ENCODE measurements at places on chromosomes 5 and 9.
A peak's percentile ranks its signal among the peaks of the same experiment; 100 is the strongest.

DNA sequence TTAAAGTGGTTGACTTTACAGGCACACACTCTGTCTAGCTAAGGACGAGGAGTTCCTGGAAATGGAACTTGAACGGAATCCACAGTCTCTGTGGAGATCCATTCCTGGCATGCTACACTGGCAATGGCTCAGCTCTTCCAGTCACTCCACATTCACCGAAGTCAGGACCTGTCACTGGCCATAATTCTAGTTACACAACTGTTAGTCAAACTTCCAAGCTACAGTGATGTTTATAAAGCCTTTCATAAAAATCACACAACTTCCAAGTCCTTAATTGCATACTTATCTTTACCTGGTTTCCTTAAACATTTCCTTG lies 15.7 kb downstream of the CDC14B start:
- no peak for DNase-seq

GRCh38 chr5:6046296-6046967 lies 331.9 kb downstream of the MED10 start:
- DNase-seq = no peak

- no peak for DNase-seq
Observed at GRCh38 chr5:83503662-83504061, 32.1 kb downstream of the VCAN start.

GRCh38 chr9:84567805-84568204 lies 101.7 kb upstream of the NTRK2 start:
- no peak for DNase-seq

DNA sequence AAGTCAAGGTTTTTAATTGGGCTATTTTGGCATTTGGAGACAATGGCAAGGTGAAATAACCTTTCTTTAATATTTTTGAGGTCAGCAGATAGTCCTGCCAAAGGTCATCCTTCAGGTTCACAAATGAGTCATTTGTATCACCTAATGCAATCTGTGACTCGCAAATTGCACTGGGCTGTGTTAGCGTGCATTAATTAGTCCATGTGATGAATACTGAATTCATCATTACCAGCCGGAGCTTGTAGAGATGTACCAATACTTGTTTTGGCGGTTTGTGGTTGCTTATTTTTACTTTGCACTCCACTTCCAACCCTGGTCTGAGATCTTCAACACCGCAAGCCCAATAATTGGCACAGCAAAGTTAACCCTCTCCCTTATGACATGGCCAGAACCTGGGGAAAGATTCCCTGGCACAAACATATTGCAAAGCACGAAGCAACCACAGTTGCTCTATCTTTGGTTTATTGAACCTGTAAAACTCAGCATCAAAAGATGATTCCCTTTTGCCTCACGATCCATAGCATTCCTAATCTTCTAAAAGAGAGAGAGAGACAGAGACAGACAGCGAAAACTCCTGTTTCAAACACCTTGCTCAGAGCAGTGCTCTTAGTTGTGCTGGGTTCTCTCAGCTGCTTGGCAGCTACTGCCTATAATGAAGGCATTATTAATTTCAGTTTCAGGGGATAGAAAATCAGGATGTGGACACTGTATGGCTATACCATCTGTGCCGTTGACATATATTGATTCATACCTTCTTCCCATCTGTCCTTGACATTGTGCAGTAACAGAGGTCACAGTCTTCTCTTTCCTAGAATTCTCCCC lies 178.1 kb downstream of the EBF1 start:
- no peak for DNase-seq

GRCh38 chr9:119667163-119667562 lies 297.9 kb upstream of the BRINP1 start:
- no peak for DNase-seq

- DNase-seq = peak; percentile 26
Observed at GRCh38 chr5:132260714-132261551, 3.4 kb downstream of the PDLIM4 start.

GRCh38 chr5:124444147-124444775 lies 302.2 kb downstream of the ZNF608 start:
- no peak for DNase-seq

GRCh38 chr5:72488756-72489155 lies 18.5 kb downstream of the ZNF366 start:
- no peak for DNase-seq

DNA sequence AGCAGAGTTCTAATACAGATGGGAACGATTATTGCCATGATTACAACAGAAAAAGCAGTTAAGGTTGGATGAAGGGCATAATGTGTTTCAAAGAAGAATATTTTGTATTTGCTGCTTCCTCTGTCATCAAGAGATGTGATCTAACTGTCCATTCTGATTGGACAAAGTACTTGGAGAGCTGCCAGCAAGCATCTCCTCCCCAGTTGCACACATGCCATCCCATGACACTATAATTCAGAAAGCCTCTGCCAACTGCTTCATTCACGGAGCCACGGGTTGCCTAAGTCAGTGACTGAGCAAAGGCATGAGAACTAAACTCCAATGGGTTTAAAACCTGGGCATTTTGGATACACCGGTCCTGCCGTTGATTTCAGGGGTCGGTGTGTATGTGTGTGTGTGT lies 253.8 kb downstream of the CRB2 start:
- DNase-seq = no peak

GRCh38 chr9:102609461-102609860 lies 385.7 kb upstream of the CYLC2 start:
- DNase-seq = no peak

- no peak for DNase-seq
Observed at GRCh38 chr5:135213466-135214239, 179.6 kb upstream of the PITX1 start.

DNA sequence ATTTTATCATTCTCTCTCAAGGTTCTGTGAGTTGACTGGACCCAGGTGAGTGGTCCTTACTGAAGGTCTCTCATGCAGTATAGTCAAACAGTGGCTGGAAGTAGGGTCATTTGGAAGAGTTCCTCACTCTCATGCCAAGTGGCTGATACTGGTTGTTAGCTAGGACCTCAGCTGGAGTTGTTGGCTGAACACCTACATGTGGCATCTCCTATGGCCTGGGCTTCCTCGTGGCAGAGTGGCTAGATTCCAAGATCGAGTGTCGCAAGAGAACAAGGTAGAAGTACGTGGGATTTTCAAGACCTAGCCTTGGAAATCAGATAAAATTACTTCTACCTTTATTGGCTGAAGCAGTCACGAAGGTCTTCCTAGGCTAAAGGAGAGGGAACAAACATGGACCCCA lies 7.6 kb downstream of the SLC31A2 start:
- no peak for DNase-seq

GRCh38 chr9:35907711-35908503 lies 1.4 kb upstream of the SPAAR start:
- DNase-seq = no peak

DNA sequence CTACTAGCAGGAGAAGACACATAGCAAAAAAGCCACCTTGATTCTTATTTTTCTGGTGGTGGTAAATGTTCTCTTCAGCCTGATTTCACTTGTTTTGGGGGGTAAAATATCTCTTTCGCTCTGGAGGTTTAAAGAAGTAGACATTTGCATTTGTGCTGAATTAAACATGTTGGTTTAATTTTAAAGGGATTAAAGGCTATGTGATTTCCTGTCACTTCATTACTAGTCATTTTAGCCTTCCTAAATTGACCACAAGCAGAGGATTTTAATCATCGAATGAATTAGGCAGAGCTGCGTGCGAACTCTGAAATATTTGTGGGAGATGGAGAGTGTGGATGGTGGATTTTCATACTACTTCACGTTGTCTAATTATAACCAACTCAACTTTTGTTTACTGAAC lies 4.8 kb downstream of the RASGRF2 start:
- DNase-seq = no peak

GRCh38 chr5:31748458-31749172 lies 109.7 kb downstream of the PDZD2 start:
- no peak for DNase-seq

DNA sequence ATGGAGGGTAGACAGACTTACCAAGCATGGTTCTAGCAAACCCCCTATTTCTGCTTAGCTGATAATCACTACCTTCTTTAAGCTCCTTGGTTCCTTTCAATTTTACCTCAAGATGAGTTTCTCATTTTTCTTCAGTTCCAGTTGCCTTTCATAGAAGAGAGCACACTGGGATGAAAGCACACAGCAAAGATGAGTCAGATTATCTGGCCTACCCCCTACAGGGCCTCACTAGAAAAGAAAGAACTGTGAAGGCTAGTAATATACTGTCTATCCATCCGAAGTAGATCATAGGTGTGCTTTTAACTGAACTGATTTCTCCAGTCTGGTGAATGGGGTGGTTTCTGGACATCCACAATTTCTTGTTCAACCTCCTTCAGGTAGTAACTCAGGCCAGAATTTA lies 122.5 kb downstream of the TRPM3 start:
- DNase-seq = no peak
